ENCODE measurements at places on chromosomes 12 and 14.
A peak's percentile ranks its signal among the peaks of the same experiment; 100 is the strongest.

- DNase-seq: no peak
Observed at GRCh38 chr12:6375269-6376078, at the start of gene SCNN1A. Gene SCNN1A (minus strand): TSS chr12:6375563. CDS start chr12:6374783, 780 bp downstream.

DNA sequence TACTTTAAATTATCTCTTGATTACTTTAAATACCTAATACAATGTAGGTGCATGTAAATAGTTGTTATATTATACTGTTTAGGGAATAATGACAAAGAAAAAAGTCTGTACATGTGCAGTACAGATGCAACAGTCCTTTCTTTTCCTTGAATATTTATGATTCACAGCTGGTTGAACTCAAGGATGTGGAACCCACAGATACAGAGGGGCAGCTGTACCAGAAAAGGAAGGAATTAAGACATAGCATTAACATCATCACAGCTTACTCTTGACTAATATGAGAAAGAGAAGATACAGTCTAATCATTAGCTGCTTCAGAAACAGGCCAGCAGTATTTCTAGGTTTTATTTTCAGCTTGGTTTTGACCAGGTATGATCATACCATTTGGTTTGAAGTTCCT is 34.7 kb upstream of the AP4S1 start:
- DNase-seq: peak; percentile 11

DNA sequence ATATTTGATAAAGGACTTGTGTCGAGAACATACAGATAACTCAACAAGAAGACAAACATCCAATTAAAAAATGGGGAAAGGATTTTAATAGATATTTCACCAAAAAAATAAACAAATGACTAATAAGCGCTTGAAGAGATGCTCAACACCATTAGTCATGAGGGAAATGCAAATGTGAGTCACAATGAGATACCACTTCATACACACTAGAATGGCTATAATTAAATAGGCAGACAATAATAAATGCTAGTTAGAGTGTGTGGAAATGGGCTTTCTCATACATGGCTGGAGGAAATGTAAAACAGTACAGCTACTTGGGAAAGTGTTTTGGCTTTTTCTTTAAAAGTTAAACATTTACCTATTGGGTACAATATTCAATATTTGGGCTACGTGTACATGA is 34.8 kb downstream of the DLK1 start:
- peak; percentile 90 for DNase-seq

- DNase-seq: peak; percentile 25
Observed at GRCh38 chr14:81157431-81157830, 63.3 kb downstream of the GTF2A1 start.

DNA sequence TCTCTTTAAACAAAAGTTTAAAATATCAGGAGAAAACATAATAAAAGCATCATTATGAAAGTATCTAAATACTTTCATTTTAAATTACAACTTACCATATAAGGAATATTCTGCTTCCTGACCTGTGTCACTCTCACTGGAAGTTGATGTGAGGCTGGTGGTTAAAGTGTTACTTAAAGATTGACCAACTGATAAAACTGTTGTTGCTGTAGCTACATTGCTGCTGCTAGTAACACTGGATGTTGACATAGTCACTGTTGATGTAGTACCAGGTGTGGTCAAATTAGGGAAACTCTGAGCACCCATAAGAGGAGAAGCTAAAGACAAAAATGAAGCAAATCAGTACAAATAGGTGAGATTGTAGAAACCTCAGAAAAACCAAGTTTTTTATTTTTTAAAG is 79.9 kb downstream of the HECTD1 start:
- no peak for DNase-seq

- DNase-seq: peak; percentile 78
Observed at GRCh38 chr14:23910101-23910875, 43.3 kb upstream of the DHRS4 start.

- peak; percentile 34 for DNase-seq
Observed at GRCh38 chr12:127459166-127459565, 807.8 kb upstream of the TMEM132C start.

DNA sequence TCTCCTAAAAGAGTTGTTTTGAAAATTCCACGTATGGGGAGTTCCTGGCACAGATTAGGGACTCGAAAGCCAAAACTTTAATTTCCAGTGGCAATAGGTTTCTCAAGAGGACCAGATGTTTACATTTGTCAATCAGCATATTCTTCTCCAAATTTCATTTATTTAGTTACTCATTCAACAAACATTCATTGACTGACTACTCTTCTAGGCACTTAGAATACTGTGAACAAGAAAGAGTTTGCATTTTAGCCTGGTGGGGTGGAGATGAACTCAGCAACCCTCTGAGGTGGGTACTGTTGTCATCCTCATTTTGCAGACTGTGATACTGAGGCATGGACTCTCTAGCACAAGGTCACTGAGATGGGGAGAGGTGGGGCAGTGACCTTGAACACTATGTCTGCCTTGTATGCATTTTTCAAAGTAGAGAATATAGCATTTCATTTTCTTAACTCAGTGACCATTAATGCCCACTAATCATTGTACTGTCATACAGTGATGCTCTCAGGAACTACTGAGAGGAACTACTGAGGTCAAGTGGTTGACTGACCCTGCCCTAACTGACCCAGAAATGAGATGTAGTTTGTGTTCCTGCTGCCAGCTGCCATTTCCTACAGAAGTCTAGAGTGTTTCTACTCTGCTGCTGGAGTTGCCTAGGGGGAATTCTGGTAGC is 2.2 kb downstream of the L3HYPDH start:
- peak; percentile 73 for DNase-seq

DNA sequence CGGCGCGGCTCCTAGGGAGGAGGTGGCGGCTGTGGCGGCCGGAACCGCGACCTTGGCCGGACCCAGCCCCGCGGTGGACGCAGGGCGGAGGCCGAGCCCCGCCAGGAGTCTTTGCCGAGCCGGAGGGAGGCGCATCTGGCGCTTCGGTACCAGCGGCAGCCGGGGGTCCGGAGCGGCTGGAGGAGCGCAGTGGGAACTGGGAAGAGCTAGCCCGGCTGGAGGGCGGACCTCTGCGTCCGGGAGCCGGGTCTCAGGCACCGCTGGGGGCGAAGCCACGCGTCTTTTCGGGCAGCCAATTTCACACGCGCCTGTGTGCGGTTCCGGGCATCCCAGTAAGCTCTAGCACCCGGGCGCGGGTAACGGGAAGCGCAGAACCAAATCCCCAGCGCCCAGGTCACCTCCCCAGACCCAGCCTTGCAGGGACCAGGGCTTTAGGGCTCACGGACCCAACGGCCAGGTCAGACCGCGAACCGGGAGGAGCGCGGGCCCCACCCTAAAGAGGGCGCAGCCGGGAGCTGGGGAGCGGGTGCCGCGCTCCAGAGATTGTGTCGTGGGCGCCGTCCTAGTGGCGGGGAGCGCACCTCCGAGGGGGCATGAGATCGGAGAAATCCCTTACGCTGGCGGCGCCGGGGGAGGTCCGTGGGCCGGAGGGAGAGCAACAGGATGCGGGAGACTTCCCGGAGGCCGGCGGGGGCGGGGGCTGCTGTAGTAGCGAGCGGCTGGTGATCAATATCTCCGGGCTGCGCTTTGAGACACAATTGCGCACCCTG is 89.4 kb downstream of the GALNT8 start:
- peak; percentile 13 for DNase-seq

DNA sequence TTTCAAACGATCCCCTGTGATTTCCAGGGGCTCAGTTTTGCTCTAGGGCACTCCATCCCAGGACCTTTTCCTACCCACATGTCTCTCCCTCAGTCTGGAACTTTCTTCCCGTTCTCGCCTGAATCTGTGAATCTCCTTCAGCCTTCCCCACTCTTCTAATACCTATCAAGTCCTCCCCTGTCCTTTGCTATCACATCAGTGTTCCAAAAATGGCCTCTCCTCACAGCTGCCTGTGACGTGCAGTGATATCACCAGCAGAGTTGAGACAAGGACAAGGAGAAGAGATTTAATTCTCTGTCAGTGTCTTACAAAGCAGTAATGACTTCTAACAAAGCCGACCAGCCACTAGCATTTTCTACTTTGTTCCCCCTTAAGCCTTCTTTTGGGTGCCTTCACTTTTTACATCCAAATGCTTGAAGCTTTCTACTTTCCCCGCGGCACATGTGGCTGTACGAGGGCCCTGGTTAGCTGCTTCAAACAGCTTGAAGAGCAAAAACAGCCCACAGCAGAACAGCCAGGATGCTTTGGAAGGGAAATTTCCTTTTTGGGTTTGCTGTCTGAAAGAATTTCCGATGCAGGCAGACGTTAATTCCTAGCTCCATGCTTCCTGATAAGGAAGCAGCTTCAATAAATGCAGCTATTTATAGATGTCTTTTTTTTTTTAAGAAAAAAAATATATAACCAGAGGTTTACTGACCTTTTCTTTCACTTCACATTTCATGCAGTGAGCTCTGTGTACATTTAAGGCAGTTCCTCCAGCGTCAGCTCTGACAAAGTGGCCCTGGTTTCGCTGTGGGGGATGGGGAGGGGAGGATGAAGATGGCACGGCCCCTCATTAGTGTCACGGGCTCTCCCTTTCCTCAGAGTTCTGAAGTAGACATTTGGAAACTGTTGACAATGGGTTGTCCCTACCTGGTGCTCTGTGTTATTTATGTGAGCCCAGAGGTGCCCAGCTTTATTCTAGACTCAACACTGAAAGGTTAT is 109.3 kb downstream of the ETV6 start:
- no peak for DNase-seq

- no peak for DNase-seq
Observed at GRCh38 chr12:24478254-24478653, 470.6 kb downstream of the BCAT1 start.

GRCh38 chr12:112179341-112179740 is 54.0 kb downstream of the TRAFD1 start:
- DNase-seq: no peak

GRCh38 chr12:12004524-12004923 is 66.2 kb upstream of the BCL2L14 start:
- DNase-seq: no peak

GRCh38 chr12:6335451-6336078 is 6.3 kb downstream of the TNFRSF1A start:
- DNase-seq: peak; percentile 96

- DNase-seq: no peak
Observed at GRCh38 chr14:80493620-80494019, 282.3 kb upstream of the DIO2 start.

DNA sequence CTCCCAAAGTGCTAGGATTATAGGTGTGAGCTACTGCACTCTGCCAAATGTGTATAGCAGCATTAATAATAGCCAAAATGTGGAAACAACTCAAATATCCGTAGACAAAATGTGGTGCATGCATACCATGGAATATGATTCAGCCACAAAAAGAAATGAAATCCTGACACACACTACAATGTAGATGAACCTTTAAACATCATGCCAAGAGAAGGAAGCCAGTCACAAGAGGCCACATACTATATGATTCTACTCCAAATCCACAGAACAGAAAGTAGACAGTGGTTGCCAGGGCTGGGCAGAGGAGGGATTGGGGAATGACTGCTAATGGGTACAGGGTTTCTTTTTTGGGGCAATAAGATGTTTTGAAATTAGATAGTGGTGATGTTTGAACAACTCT is 7.7 kb upstream of the TMED2 start:
- DNase-seq: peak; percentile 58

GRCh38 chr12:111462210-111462769 is 56.6 kb downstream of the SH2B3 start:
- peak; percentile 81 for DNase-seq

GRCh38 chr12:89345830-89346740 is 6.2 kb downstream of the DUSP6 start:
- peak; percentile 37 for DNase-seq

DNA sequence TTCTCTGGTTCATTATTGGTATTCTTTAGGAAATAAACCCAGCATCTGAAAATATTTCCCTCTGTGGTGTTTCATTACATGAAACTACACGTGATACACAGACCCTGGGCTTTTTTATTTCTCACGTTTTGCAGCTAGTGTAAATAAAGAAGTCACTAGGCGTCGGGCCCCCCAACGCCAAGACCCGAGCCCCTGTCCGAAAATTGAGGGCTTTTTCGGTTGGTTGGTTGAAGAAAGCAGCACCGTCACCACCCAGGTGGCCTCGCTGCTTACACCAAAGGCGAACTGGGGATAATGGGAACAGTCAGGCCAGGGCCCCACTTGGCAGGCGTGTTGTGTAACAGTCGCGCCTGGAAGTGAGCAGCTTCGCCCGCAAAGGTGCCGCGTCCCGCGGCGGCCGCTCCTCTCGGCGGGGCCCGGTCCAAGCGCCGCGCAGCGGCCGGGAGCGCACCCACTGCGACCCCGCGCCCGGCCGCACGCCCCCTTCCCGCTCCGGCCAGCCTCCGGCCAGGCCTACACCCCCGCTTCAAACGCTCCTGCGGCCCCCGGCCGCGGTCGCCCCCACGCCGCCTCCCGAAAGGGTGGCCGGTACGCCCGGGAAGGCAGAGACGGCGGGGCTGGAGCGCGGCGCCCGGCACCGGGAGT is 1.2 kb downstream of the DUSP16 start:
- DNase-seq: peak; percentile 80

DNA sequence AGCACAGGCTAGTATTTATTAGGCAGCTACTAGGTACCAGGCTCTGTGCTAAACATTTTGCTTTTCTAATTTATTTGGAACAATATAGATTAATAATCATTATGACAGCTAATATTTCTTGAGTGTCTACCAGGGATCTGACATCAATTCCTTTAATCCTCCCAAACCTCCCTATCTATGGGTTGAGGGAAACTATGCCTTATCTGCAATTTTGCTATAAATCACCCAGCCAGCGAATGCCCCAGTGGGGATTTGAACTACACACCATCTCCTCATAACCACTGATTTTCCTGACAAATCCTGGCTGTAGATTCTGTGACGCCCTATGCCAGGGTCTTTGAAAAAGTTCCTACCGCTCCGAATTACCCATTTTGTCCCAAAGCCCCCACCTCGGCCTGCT is 21.4 kb upstream of the PLEKHG3 start:
- no peak for DNase-seq

DNA sequence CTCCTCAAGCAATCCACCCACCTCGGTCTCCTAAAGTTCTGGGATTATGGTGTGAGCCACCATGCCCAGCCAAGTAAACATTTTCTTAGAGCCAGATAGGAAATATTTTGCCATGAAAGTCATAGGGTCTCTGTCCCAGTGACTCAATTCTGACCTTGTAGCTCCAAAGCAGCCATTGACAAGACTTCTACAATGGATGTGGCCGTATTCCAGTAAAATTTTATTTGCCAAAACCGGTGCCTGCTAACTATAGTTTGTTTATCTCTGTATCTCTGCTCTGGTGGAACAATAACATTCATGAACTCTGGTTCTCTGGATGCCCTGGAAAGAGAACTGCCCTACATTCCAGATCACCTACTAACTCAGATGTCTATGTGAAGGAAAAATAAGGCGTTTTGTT is 54.6 kb upstream of the USP44 start:
- peak; percentile 45 for DNase-seq

- DNase-seq: no peak
Observed at GRCh38 chr14:20620798-20621478, 20.6 kb downstream of the OR6S1 start.

- peak; percentile 78 for DNase-seq
Observed at GRCh38 chr12:57590864-57591781, at the start of gene PIP4K2C. Gene PIP4K2C (plus strand): TSS chr12:57591192. CDS start chr12:57591290, 98 bp downstream.

- DNase-seq: no peak
Observed at GRCh38 chr14:90049390-90049789, 12.4 kb upstream of the KCNK13 start.
